GM12891 (cell line): ENCODE measurements at places on chromosomes 4 and X.

GRCh38 chrX:153225438-153226098 is 46.5 kb downstream of the MAGEA1 start:
- DNase-seq, result no peak

GRCh38 chr4:169484485-169484884 is 127.9 kb downstream of the NEK1 start:
- no peak for DNase-seq

DNA sequence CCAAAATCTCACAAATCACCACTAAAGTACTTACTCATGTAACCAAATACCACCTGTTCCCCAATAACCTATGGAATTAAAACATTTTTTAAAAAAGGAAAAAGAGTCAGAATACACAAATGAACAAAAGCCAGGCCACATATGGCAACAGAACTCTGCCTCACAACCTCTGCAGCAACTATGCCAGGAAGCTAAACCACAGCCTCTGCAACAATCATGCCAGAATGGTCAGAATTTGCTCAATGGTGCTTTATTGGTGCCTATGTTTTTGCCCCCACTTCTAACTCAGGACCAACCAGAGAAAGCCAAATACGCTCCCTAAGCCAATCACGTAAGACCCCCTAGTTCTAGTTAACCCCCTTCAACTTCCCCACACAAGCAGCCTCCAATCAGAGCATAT is 69.6 kb downstream of the HOPX start:
- DNase-seq, result no peak

DNA sequence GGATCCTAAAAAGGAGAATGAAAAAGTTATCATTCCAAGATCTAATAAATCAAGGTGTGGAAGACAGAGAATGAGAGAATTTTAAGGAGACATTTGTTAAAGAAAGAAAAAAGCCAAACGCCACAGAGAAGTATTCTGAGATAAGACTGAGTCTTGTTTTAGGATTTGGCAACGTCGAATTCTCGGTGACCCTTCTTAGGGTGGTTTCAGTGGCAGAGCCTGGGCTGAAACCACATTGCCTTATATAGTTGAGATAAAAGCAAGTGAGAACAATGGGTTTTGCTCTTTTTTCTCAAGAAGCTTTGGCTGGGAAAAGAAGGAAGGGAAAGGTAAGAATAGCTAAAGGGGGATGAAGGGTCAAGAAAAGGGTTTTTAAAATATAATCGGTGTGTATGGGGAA is 209.4 kb downstream of the VEGFC start:
- DNase-seq, result no peak

DNA sequence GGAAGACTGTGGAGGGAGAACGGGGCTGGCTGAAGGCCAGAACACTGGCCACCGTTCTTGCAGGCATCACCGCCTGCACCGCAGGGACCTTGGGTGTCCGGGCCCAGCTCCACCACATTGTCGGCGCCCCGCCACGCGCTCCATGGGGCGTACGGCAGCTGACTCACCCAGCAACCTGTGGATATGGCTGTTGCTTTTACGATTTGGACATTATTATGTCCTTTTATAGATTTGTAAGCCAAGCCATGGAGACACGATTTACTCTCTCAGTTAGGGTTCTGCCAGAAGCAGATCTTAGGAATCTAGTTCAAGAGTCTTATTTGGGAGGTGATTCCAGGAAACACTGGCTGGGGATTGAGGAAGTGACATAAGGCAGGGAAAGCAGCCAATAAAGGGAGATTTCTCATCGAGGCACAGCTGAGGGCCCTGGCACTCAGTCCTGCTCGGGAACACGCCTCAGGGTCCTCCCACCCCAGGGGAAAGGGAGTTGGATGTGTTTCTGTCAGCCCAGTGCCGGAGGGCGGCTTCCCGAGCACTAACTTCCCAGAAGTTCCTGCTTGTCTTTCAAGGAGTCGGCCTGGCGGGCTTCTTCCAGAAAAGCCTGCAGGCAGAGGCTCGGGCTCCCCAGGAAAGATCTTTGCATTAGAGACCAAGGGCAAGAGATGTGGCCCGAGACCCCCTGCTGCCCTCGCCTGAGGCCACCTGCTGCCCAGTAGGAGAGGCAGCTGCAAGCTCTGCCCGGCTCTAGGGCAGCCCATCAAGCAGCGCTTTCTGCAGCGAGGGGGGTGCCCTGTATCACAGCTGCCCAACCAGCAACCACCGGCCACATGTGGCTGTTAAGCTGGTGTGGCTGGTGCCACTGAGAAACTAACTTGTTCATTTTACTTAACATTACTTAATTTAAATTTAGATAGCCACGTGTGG is 52.9 kb downstream of the CRMP1 start:
- DNase-seq, result no peak

DNA sequence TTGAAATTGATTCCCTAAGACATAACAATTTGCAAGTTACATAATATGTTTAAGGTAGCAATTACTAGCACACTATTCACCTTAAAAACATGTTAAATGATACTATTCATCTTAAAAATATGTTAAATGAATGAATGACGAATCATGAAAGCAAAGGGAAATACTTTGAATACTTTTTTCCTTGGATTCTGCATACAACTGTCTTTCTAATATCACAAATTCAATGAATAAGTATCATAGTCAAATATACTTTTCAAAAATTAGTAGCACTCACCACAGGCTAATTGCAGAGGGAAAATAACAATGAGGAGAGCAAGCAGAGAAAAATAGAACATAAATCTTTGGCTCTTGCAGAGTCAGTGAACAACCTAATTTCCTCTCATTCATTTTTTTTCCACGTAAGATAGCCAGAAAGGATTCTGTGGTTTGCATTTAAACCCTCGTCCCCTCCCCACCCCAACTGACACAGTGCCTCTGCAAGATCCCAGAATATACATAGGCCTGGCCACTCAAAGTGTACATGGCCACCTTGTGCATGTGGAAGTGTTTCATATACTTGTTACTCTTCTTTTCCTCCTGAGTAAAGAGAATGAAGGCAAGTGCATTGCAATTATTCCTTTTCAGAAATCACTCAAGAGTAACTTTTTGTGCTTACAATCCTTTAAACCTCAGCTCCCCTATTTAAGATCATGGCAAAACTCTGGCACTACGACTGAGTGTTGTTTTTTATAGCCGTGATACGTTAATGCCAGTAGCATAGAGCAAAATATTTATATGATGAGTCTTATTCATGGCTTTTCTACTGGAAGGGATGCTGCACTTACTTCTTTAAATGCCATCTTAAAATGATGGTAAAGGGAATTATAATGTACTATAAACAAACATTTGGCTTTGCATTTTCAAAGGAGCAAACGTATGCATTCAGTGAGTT is 236.4 kb downstream of the PDGFC start:
- DNase-seq, result no peak

- peak; percentile 39 for DNase-seq
Observed at GRCh38 chr4:167622481-167623240, 388.4 kb upstream of the SPOCK3 start.

- DNase-seq, result no peak
Observed at GRCh38 chr4:1379801-1380331, 26.4 kb downstream of the NKX1-1 start.

GRCh38 chr4:94466923-94467322 is 15.2 kb downstream of the PDLIM5 start:
- DNase-seq, result no peak

DNA sequence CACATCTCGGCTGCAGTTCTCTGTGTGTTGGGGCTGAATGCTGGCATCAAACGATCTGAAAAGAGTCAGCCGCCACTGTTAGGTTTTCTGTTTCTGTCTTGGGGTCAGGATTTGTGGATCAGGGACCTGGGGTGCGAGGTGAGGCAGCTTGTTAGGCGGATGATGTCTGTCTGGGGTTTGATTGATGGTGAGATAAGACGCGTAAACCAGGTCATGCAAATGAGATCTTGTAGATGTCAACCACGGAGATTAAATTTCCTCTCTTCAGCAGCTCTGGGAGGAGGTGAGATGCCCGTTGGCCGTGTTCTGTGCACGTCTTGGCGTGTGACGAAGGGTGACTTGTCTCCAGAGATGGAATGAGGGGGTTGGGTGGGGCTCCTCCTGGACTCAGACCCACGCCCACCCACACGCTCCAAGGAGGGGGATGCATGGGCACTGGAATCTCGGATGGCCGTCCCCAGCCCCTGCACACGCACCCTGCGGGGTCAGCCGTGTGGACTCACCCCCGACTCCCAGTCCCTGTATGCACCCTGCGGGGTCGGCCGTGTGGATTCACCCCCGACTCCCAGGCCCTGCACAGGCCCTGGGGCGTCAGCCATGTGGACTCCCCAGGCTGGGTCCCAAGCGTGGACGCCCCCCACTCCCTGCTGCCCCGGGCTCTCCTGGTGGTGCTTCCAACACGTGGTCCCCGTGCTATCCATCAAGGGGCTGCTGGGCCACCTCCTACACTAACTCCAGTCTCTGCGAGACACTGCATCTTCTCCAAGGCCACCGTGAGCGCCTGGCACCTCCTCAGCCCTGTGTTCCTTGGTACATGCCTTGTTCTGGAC is 16.0 kb upstream of the UVSSA start:
- no peak for DNase-seq

- no peak for DNase-seq
Observed at GRCh38 chr4:32826169-32826568, 2106.0 kb downstream of the PCDH7 start.

GRCh38 chrX:132668178-132668577 is 179.3 kb upstream of the MBNL3 start:
- no peak for DNase-seq

GRCh38 chrX:154805696-154806091 is 409 bp upstream of the MPP1 start:
- DNase-seq, result no peak

GRCh38 chr4:64407000-64407399 is 2.2 kb downstream of the TECRL start:
- DNase-seq, result no peak

DNA sequence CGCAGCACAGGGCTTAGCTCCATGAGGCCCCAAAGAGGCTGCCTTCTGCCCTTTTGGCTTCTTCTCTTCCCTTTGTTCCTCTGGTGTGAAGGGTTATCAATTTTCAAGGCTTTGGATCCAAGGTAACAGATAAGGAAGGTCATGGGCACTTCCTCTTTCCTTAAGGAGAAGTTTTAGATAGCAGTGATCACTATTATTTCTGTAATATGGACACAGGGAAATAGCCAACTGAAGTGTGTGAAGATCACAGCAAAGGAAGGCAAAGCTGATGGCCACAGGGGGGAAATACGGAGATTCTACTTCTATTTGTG is 366.8 kb downstream of the UNC5C start:
- no peak for DNase-seq

DNA sequence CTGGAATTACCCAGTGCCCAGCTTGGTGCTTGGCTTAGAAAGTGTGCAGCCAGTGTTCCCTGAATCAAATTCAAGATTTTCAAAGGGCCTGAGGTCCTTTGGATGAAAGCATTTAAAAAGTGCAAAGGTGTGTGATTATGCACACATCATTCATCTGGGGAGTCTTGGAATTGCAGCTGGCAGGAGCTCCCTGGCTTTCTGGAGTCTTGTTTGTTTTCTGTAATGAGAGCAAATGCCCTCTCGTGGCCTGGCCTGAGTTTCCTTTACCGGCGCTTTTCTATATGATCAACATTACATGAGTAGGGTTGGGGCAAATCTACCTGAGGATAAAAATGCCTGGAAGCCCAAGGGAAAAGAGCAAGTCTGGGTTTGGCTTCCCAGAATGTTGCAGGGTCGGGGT is 24.6 kb upstream of the SORCS2 start:
- DNase-seq, result no peak

GRCh38 chr4:8905773-8906667 is 34.4 kb upstream of the HMX1 start:
- no peak for DNase-seq

DNA sequence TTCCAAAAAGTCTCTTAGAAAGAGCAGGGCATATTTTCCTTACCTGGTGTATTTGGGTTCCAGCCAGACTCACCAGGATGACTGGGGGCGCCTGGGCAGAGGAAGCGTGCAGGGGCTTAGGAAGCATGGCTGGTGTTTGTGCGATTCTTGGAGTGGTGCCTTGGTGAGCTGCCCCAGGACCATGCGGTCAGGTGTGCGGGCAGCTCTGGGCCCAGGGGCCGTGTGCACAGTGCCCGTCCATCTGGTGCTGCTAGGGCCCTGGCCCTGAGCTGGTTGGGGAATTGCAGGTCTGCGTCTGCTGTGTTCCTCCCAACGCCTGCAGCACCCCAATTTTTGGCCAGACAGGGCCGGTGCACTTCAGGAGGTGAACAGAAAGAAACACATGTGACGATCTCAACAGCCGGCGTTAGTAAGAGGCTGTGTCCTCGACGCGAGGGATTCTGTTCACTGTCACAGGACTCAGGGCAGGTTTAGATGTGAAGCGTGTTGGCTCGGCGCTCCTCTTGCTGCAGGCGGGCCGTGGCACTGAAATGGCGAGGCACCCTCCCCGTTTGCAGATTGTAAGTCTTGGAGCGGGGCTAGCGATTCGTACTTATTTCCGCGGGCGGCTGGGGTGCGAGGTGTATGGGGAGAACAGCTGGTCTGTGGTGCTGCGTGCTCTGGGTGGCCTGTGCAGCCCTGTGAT is 15.2 kb downstream of the RGS12 start:
- no peak for DNase-seq

GRCh38 chrX:4674028-4674782 is 960.8 kb upstream of the PRKX start:
- DNase-seq, result no peak

DNA sequence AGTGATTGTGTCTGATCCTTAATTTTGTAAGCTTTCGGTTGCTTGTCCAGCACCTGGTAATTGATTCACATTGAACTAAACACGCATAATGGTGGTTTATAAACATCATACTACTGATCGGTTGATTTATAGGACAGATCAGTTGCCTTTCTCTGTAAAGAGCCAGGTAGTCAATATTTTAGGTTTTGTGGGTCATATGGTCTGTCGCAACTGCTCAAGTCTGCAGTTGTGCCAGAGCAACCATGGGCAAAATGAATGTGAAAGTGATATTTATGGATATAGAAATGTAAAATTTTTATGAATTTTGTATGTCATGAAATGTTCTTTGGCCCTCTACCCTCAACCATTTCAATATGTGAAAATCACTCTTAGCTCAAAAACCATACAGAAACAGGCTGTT is 8.9 kb downstream of the JADE1 start:
- DNase-seq, result no peak

GRCh38 chr4:16448241-16448840 is 222.1 kb upstream of the TAPT1 start:
- no peak for DNase-seq

GRCh38 chrX:80648023-80648422 is 161.7 kb downstream of the BRWD3 start:
- DNase-seq, result no peak

GRCh38 chr4:126630230-126630629 is 1002.5 kb upstream of the INTU start:
- DNase-seq, result no peak

DNA sequence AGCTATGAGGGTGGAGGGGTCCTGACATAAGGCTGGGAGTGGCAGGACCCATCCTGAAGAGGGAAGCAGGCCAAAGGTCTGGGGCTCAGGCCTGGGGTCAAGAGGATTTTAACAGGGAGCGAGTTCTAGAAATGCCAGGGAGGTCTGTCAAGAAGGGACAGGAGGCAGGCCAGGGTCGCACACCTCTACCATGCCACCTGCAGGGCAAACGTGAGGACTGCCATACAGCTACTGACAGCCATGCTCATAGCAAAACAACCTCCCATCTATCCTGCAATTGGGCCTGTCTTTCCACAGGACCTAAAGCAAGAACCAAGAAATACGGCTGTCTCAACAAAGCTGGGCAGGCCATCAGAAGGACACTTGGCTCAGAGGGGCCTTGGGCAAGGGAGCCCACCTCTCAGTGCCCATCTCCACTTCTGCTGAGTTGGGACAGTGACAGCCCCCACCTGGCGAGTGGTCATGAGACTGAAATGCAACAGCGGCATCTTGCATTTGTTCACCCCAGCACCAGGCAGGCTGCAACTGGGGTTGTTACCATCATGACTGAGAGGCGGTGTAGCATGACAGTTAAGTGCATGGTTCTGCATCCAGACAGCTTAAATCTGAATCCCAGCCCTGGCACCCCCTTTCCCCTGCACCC is 92.7 kb downstream of the WFS1 start:
- DNase-seq, result no peak
